ENCODE measurements at places on chromosomes 5 and 9.

DNA sequence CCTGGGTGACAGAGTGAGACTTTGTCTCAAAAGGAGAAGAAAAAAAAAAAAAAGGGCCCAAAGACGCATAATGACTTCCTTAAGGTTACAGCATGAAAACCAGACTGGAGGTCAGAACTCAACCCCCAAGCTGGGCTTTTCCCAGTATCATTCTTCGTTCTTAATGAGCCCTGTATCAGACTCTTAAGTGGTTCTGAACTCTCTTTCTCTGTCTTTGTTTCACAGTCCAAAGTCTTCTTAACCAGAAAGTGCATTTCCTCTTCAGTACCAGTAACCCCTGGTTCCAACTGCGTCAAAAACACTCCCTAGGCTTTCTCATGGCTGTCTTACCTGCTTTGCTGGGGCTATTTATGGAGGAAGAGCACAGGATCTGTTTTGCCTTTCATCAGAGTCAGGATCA is 38.4 kb upstream of the SHB start:
- no peak for DNase-seq

DNA sequence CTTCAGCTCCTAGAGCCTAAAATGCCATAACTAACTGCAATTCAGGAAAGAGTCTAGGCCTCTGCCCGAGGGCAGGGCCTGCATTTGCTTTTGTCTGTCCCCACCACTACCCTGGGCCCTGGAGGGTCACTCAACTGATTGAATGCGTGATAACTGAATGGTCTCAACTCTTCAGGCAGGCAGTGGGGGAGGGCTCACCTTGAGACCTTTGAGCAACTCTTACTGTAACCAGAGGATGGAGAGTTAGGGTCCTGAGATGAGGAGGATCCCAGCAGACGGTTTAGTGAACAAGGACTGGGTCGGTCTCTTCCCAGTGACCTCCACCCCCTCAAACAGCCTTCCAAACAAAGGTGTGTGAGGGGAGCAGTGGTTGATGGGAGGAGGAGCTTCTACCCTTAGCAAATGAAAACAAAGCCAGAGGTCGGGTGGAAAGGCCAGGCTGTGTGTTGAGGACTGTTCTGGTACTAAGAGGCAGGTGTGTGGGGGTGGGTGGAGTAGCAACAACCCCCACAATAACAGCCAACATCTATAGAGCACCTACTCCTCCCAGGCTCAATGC is 59.4 kb downstream of the CXXC5 start:
- no peak for DNase-seq

DNA sequence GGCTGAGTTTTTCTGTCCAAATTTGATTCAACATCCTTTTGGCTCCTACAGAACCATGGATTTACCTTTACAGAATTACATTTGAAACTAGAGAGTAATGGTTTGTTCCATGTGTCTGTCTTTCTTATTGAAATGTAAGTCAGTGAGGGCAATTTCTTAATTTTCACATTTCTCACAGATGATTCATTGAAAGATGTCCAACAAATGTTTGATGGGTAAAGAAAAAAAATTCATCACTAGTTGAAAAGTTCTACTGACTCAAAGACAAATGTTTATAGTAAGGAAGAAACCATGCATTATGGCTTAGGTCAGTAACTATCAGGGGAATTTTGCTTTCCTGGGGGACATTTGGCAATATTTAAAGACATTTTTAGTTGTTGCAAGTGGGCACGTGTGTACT is 131.6 kb upstream of the TRPM3 start:
- no peak for DNase-seq

GRCh38 chr5:153081385-153081784 is 409.1 kb upstream of the GRIA1 start:
- no peak for DNase-seq

- DNase-seq: no peak
Observed at GRCh38 chr5:178215280-178216002, 11.1 kb downstream of the HNRNPAB start.

- DNase-seq: no peak
Observed at GRCh38 chr5:129899454-129899853, 4.8 kb upstream of the CHSY3 start.

DNA sequence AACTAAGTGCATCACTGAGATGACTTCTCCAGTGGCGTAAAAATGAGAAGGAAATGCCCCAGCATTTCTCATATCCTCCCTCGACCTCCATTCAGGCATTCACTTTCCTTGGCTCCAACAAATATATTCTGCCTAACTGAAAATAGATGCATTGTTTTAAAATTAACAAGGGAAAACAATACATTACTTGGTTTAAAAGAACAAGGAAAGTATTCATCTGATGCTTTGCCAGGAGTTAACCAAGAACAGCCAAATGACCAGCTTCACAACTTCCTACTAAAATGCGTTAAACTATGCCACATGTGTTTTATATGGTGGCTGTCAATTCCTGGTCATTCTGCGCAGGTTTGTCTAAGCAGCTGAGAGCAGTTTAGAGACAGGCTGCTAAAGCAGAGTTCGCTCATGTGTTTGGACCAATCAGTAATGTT is 121.4 kb downstream of the GNAQ start:
- DNase-seq: peak; percentile 66

DNA sequence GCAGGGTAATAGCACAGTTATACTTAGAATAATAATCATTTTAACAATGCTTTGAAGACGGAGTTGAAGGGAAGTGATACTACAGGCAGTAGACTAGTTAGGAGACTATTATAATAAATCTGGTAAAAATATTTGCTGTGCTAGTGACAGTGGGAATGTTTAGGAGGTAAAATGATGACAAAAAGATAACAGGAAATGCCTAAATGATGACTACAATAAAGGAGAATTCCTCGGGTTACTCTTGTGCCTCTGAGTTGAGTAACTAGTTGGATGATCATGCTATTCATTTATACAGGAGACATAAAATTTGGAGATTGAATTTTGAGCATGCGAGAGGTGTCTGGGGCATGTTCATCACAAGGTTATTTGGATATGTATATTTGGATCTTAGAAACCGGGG is 32.2 kb upstream of the PAM start:
- no peak for DNase-seq

- DNase-seq: no peak
Observed at GRCh38 chr5:125607018-125607417, 816.2 kb upstream of the GRAMD2B start.

GRCh38 chr9:134709512-134710270 is 68.1 kb downstream of the COL5A1 start:
- no peak for DNase-seq

DNA sequence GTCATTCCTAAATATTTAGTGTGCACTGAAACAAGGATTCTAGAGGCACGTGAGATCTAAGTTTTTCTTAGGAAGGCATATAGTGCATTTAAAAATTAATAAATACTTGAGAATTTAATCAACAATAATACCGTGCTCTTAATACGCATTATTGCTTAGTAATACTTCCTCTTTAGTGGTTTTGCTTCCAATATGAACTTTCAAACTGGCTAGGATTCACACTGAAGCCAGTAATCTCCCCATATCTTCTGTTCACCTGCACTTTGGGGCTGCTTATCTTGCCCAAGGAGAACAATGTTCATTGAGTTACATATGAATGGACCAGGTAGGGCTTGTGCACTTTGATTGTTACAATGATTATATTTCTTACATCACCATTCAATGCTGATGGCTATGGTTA is 180.5 kb upstream of the RIOK2 start:
- no peak for DNase-seq

GRCh38 chr9:134889386-134890154 is 9.0 kb downstream of the FCN2 start:
- DNase-seq: no peak

GRCh38 chr9:113772121-113772810 is 103.8 kb upstream of the ZNF618 start:
- DNase-seq: no peak

DNA sequence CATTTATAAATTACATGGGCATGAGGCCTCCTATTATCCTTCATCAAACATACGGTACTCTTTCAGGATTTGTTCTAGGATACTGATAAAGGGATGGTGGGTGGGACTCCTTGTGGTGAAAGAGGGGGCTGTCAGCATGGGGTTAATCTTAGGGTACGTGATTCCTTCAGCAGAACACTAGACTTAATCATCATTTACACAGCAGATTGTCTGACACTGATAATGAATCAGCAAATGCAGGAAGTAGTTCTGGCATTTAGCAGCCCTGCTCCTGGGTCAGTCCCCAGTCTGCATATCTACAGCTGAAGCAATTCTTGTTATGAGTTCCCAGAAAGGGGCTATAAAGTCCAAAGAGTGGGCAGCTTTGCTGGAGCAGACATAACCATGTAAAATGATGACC is 384.6 kb downstream of the SPOCK1 start:
- DNase-seq: no peak

DNA sequence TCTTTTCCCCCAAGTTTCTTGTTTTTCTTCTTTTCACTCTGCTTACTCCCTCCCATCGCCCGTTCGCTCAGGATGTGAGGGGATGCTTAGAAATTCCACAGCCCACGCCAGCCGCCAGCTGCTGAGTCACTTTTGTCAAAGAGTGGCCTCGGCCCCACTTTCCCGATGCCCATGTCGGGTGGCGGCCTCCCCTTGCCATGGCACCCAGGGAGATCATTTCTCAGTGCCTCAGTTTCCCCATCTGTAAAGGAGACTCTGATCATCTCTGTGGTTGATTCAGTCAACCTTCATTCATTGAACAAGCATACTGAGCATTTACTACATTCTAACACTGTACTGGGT is 353 bp upstream of the PDGFRB start:
- DNase-seq: no peak

DNA sequence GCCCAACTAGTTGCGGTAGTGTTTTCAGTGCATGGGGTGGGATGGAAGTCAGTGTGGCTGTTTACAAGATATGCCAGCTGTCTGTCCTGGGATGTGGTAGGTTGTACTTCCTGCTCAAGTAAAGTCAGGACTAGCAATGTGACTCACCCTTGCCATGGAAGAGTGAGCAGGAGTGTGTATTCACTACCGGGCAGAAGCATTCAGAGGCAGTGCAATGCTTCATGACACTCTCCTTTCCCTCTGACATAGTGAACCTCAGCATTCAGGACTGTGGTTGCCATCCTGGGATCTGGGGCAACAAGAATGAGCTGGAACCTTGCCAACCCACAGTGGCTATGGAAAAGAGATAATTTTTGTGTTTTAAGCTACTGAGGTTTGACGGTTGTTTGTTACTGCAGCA is 68.9 kb downstream of the BOD1 start:
- no peak for DNase-seq

GRCh38 chr5:96610747-96611146 is 51.4 kb upstream of the CAST start:
- no peak for DNase-seq

GRCh38 chr9:80492221-80492620 is 920.5 kb downstream of the TLE4 start:
- no peak for DNase-seq

DNA sequence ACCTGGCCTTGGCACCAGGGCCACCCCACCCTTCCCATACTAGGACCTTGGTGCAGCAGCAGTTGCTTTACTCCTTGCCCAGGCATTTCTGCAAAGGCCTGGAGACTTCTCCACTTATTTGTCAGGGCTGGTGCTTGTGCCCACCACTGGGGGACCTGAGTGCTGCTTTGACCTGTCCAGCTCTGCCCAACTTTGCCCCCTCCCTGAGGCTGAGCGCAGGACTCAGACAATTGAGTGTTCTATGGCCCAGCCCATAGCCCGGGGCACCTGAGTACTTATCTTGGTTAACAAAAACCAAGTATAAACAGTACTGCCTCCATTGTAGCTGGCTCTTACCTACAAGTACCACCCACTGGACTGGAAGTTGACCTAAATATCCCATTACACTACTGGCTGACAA is 406.1 kb upstream of the CHD1 start:
- DNase-seq: no peak

- DNase-seq: no peak
Observed at GRCh38 chr9:106784076-106784475, 78.9 kb upstream of the ZNF462 start.

Measured in hippocampal formation (tissue), 2 donors.